ENCODE measurements at places on chromosomes 6 and 20.
A peak's percentile ranks its signal among the peaks of the same experiment; 100 is the strongest.

GRCh38 chr20:60453388-60454246 lies 495.4 kb downstream of the CDH26 start:
- no peak for DNase-seq

GRCh38 chr6:11062083-11062482 lies 18.0 kb upstream of the ELOVL2 start:
- DNase-seq, result no peak

DNA sequence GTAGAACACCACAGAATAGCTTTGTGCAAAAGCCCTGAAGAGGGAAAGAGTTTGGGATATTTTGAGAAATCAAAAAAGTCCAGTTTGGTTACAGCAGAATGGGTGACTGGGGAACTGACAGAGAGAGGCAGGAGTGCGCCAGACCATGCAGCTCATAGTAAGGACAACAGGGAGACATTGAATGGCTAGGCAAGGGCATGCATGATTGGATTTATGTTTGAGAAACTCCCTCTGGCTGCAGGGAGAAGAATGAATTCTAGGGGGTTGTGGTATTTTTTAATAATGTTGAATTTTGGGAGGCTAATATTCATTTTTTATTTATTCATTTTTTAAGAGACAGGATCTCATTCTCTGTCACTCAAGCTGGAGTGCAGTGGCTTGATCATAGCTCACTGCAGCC lies 49.9 kb downstream of the TGM2 start:
- DNase-seq, result no peak

DNA sequence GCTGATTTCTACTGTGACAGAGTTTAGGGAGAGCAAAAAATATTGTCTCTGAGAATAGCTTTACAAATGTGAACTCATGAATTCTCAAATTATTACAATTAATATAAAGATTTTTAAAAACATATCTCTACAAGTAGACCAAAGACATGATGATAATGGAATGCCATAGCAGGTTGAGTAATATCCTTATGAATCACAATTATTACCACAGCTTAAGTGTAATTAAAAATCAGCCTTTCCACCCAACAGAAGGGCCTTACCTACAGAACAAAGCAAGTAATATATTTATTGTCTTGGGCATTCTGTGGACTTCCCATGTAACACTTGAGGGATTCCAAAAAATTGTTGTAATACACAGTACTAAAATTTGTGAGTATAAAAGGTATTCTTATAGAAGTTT lies 1099.6 kb upstream of the GJE1 start:
- DNase-seq, result no peak

- DNase-seq, result no peak
Observed at GRCh38 chr20:47981222-47981621, 195.9 kb upstream of the SULF2 start.

DNA sequence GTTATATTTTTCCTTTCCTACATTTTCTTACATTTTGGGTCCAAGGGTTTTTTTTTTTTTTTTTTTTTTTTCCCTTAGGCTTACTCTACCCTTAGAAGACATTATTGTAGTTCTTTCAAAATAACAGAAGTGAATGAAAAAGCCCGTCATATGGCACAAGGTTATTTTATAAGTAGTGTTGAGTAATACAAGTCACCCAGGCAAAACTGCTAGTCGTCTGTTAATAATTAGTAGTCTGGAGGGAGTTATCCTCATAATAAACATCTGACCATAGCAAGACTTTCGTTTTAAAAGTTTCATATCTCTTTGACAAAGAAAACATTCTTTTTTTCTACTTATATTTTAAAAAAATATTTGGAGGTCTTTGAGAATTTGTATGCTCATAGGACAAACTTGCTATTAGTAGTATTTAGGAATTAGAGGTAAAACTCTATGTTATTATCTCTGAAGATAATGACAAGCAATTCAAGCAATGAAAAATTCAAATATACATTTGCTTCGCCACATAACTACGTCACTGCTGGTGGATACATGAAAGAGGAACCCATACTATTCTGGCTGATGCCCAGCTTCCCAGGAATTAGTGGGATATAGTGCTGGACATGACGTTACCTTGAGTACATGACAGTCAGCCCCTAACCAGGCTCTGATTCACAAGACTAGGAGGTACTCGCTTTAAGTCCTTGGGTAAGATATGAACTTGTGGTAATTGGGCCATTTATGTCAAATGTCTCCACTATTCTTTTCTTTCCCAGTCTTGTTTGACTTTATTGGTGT lies 532.8 kb downstream of the GRIK2 start:
- no peak for DNase-seq

DNA sequence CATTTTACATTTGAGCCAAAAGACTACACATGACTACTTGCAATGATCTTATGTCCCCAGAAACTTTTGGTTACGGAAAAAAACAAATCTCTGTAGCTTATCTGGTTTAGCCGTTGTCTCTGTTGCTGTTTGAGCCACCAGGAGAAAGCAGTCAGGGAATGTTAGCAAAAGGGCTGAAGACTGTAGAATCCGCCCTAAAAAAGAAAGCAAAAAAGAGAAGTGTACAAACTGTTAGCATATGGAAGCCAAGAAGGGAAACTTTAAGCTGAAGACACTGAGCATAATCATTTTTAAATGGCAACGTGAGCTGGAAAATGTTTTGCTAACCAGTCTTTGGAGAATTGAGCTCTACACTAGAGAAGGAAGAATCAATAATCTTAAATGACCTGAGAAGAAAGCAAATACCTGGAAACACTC lies 69.9 kb upstream of the MYLIP start:
- no peak for DNase-seq

DNA sequence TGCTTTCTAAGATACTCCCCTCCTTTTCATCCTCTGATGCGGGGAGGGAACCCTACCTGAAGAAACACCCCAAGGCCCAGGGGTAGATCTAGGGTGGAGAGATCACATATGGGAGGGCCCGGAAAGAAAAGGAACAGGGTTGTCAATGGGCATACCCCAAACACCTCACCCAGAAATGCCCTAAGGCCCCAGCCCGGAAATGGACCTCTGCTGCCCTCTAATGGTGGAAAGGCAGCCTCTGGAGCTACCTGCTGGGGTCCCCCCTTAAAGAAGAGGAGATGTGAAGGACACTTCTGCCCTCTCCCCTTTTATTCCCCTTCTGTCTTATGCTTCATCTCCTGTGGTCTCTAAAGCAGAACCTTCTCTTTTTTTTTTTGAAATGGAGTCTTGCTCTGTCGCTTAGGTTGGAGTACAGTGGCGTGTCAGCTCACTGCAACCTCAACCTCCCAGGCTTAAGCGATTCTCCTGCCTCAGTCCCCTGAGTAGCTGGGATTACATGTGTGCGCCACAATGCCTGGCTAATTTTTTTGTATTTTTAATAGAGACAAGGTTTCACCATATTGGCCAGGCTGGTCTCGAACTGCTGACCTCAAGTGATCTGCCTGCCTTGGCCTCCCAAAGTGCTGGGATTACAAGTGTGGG lies 458 bp upstream of the ARMC12 start:
- peak; percentile 25 for DNase-seq

DNA sequence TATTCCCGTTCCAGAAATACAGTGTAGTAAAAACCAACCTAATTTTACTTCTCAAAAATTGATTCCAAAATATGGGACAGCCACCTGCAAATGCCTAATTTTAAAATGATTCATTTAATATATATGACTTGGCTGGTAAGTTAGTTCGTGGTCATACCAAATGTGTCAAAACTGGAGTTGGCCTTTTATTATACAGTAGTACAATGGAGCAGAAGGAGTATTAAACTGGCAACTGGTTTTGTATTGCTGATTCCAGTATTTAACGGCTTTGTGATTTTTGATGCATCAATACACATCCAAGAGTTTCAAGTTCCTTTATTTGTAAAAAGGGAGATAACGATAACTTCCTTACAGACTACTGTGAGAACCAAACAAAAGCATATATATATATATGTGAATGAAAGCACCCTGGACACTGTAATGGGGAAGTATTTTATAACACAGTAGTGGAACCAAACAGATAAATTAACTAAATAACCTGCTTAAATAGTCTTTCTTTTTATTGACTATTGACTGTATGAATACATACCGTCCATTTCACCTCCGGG lies 24.8 kb downstream of the SAMHD1 start:
- DNase-seq, result no peak

DNA sequence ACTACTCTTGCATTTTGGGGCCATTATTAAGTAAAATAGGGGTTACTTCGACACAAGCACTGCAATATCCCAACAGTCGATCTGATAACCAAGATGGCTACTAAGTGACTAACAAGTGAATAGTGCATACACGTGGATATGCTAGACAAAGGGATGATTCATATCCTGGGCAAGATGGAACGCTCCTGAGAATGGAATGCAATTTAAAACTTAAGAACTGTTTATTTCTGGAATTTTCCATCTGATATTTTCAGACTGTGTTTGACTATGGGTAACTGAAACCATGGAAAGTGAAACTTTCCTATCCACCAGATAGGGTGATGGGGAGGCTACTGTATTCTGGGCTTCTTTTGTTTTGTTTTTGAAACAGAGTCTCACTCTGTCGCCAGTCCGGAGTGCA lies 66.5 kb downstream of the ILRUN start:
- no peak for DNase-seq

GRCh38 chr6:148566664-148567350 lies 180.0 kb upstream of the UST start:
- DNase-seq, result no peak

DNA sequence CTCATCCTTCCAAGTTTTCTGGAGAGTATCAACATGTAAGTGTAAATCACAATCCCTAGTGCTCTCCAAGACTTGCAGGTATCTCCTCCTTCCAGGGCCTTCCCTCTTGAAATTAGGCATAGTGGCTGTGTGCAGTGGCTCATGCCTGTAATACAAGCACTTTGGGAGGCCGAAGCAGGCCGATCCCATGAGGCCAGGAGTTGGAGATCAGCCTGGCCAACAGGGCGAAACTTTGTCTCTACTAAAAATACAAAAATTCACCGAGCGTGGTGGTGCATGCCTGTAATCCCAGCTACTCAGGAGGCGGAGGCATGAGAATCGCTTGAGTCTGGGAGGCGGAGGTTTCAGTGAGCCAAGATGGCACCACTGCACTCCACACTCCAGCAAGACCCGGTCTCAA lies 9.4 kb upstream of the ANGPT4 start:
- no peak for DNase-seq

DNA sequence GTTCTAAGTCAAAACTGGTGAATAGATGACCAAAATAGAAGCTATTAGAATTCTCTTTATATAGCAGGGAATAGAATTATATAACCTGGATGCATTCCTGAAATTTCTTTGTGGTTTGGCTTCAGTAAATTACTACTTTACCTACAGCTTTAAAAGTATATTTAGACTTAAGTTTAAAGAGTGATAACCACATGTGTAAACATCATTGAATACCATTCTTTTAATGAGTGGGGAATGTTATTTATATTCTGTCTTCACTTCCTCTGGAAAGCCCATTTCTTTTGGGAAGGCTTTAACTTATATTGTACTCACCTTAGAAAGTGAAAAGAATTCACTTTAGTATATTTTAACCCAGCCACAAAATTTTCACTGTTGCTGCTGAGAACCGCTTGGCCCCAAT lies 39.1 kb downstream of the PLEKHG1 start:
- DNase-seq, result no peak

GRCh38 chr20:43843096-43843964 lies 71.3 kb upstream of the TOX2 start:
- no peak for DNase-seq

DNA sequence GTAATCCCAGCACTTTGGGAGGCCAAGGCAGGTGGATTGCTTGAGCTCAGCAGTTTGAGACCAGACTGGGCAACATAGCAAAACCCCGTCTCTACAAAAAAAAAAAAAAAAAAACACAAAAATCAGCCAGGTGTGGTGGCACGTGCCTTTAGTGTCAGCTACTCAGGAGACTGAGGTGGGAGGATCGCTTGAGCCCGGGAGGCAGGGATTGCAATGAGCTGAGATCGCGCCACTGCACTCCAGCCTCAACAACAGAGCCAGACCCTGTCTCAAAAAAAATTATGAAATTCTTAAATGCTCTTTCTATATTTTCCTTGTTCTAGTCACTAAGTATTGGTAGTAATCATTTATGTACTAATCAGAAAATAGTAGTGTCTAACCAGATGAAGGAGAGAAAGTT lies 30.6 kb downstream of the SYTL3 start:
- no peak for DNase-seq

DNA sequence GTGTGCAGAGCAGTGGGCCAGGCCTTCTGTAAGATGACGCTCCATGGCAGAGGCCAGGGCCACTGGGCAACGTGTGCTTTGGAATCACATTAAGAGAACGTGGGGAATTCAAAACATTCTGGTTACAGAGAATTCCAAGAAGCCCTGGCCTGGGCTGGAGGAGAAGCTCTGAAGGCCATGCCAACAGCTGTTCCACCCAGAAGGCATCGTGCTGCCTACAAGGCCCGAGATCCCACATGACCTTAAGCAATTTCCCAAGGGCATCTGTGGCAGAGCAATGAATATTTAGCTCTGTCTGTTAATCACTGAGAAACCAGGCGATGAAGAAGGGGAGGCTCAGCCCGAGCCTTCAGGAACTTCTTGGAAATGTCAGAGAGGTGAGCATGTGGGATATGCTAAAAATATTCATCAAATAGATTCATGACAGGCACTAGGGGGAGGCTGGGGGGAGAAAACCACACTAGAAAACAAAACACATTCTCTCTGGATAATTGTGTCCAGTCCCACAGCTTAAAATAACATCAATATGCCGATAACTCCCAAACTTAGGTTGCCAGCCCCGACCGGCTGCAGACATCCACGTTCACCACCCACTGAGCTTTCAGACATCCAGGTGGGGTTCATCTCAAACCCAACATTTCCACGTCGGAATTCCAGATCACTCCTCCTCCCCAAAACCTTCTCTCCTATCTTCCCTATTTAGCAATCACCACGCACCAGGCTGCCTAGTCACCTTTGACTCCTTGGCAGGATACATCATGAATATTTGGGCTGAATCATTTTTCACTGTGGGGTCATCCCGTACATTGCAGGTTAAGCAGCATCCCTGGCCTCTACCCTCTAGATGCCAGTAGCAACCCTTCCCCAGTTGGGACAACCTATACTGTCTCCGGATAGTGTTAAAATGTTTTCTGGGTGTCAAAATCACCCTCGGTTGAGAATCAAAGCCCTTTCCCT lies 6.6 kb downstream of the SULF2 start:
- no peak for DNase-seq

DNA sequence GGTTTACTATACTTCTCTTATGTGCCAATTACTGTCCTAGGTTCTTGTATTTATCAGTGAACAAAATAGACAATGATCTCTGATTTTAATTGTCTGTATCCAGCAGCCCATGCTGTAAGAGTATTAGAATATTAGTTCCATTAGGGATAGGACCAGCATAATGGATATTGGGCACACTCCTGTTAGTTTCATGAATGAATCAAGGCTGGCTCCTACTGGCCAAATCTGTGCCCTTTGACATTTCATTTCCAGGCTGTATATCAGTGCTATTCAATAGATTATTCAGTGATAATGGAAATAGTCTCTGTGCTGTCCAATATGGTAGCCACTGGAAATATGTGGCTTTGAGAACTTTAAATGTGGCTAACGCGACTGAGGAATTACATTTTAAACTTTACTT lies 1007.9 kb upstream of the FLRT3 start:
- DNase-seq, result no peak

- DNase-seq, result no peak
Observed at GRCh38 chr6:152201120-152201519, 393.6 kb downstream of the ESR1 start.

- DNase-seq, result no peak
Observed at GRCh38 chr6:25835442-25836283, 3.8 kb upstream of the SLC17A1 start.
